Activated B cell treated with CpG ODN at 0.5 μM for 24 hours (primary cell): ENCODE measurements at places on chromosomes 4 and X.

DNA sequence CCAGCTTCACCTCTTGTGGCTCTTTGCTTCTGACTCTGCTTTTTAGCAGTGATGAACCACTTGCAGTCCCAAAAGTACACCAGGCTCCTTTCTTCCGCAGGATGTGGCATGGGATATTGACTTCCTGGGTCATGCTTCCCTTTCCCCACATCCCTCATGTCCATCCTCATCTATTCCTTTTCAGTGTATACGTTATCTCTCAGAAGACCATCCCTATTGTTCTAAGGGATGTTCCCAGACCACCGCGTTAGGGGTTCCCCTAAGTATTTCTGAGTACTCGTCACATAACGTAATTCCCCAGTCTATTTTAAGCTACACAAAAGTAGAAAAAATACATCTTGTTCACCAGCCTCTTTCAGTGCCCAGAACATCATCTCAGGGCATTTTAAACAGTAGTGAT lies 71.1 kb upstream of the NLGN4X start:
- H3K4me3 ChIP-seq = no peak overlapping the region
- H3K27ac ChIP-seq = no peak overlapping the region
- no peaks in the 10 kb centered on the region for H3K27me3 ChIP-seq
- no peaks in the 10 kb centered on the region for H3K36me3 ChIP-seq
- no peak for DNase-seq

DNA sequence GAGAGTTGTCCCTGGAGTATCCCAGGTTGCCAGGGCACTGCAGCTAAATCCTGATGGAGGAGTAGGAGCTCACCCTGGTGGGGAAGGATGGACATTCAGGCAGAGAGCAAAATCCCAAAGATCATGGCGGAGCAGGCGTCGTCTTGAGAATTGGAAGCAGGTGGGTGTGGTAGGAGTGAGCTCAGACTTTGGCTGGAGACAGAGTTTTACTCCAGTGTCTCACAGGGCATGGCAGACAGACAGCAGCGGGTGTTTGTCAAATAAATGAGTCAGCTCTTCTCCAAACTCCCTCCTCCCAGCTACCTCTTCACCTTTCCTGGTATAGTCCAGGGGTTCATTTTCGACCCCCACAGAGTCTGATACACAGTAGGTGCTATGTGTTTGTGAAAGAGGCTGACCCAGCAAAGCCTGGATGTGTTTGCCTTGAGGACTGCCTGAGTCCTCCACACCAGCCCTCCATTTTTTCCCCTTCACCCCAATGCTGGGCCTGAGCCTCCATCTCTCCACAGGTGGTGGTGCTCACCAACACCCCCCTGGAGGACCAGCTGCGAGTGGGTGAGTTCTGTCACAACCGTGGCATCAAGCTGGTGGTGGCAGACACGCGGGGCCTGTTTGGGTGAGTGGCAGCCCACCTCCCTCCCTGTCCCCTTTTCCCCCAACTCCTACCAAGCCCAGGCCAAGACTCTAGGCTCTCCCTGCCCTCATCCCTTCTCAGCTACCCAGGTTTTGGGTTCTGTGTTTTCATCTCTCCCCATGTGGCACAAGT lies 6.9 kb downstream of the UBA1 start:
- no peak overlapping the region for H3K4me3 ChIP-seq
- H3K36me3 ChIP-seq = peaks cover 68% of the 10 kb centered on the region
- H3K27me3 ChIP-seq = no peaks in the 10 kb centered on the region

GRCh38 chr4:84870398-84871163 lies 95.9 kb downstream of the WDFY3 start:
- no peaks in the 10 kb centered on the region for H3K27me3 ChIP-seq
- no peaks in the 10 kb centered on the region for H3K36me3 ChIP-seq
- no peak overlapping the region for H3K27ac ChIP-seq

- H3K4me3 ChIP-seq = no peak overlapping the region
- no peaks in the 10 kb centered on the region for H3K36me3 ChIP-seq
- no peaks in the 10 kb centered on the region for H3K4me1 ChIP-seq
- peaks cover 5% of the 10 kb centered on the region for H3K27me3 ChIP-seq
These were observed 48.1 kb upstream of the HMX1 start for GRCh38 chr4:8919651-8920288.

DNA sequence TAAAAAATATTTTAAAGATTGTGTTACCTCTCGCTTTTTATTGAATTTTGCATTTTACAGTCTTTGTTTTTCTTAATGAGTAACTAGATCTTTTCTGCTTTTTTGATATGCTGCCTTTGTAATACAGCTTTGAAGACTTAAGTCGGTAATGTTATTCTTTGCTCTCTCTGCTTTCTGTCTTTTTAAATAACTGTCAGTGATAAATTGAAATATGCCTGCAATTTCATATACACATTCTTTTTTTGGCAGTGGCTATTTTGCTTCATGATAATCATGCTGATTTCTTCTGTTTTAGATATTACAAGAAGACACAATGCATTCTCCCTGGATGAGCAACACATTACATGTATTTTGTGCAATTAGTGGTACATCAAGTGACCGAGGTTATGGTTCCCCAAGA lies 42.0 kb upstream of the IL13RA1 start:
- H3K27me3 ChIP-seq = no peaks in the 10 kb centered on the region
- no peak overlapping the region for H3K4me3 ChIP-seq
- peaks cover 51% of the 10 kb centered on the region for H3K36me3 ChIP-seq

DNA sequence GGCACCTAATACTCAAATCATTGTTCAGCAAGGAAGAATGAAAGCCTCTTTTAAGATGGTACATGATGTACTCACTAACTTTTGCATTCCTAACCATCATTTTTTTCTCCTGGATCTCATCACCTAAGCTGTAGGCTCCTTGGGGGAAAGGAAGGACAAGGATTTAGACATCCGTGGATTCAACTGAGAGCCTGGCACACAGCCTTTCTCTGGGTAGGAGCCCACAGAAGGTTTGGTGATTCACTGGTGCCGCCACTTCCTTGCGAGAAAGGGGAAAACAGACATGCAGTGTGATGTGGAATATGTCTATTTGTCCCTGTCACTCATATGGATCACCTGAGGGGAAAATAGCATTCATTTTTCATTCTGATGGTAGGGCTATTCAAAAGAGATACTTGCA lies 147.3 kb downstream of the PCDH7 start:
- H3K4me3 ChIP-seq = no peak overlapping the region
- DNase-seq = no peak
- no peak overlapping the region for H3K27ac ChIP-seq
- no peaks in the 10 kb centered on the region for H3K27me3 ChIP-seq
